ENCODE measurements at places on chromosomes 5 and 9. TPM values are rescaled to one million over a fixed set of nuclear protein-coding genes. Genes with fewer than 3 reads are reported as not detected.

DNA sequence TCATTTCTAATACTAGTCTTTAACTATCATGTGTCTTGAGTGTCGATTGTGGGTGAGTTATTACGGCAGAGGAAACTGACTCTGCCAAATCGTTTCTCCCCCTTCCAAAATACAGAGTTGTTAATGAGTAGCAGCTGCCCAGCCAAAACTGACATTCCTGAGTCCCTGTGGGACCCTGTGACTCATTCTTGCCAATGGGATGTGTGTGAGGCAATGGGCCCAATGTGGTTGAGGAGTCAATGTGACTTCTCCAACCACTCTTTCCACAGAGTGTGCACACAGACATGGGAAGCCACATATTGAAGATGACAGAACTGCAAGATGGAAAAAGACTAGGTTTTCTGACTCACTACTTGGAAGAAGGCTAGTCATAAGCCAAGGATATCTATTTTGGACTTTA is 434.7 kb downstream of the DTWD2 start:
- no peak for DNase-seq

DNA sequence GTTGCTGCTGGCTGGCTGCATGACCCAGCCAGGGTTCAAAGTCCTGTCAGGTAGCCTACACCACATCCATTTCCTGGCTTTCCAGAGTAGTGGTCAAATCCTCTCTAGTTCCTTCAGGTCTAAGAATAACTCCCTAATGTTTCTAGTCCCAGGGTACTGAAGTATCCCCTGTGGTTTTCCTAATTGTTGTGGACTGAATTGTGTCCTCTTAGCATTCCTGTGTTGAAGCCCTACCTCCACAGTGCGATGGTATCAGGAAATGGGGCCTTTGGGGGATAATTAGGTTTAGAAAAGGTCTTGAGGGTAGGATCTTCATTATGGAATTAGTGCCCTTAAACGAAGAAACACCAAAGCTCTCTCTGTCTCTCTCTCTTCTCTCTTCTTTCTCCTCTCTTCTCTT is 191.8 kb upstream of the CCNG1 start:
- no peak for DNase-seq

DNA sequence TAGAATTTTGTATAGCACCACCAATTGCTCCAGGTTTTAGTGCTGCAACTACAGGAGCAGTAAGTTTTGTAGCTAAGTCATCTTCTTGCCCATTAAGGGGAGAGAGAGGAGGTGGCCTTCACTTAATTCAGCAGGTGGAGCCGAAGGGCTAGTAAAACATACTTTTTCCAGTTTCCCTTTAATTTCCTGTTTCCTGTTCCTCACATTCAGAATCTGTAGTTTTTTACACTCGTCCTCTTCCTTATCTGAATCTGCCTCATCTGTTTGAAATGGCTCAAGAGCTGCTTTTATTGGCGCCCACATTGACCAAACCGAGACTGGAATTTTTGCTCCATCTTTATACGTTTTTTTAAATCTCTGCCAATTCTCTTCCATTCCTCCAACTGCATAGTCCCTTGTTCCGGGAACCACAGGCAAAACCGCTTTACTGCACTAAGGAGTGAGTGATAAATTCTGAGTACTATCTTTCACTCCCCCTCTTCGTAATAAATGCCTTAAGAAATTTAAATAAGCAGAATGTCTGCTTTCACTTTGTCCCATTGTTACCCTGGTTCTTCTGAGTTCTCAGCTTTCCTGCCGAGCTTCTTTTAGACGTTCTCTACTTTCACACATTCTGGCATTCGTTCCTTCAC is 133.9 kb downstream of the DROSHA start:
- no peak for DNase-seq

GRCh38 chr5:39717176-39717897 is 292.6 kb upstream of the DAB2 start:
- no peak for DNase-seq

- no peak for DNase-seq
Measured at GRCh38 chr5:132473019-132473531, 17.5 kb downstream of the IRF1 start.

DNA sequence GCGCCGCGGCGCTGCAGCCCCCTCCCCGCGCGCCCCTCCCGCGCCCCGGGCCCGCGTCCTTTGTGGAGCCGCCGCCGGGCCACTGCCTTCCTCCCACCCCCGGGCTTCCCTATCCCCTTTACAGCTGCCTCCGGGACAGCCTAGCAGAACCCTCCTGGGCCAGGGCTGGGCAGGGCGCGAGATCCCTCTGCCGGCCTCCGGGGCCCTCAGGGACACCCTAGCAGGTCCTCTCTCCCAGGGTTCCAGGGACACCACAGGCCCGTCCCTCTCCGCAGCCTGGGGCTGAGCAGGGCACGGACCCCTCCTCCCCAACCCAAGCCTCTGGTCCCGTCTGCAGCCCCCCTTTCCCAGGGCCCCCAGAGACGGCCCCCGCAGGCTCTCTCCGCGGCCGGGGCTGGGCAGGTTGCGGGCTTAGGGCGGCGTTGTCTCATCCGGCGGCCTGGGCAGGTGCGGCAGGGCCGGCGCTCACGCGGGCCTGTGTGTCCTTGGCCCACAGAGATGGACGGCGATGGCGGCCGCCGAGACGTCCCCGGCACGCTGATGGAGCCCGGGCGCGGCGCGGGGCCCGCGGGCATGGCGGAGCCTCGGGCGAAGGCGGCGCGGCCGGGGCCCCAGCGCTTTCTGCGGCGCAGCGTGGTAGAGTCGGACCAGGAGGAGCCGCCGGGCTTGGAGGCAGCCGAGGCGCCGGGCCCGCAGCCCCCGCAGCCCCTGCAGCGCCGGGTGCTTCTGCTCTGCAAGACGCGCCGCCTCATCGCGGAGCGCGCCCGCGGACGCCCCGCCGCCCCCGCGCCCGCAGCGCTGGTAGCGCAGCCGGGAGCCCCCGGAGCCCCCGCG is 710 bp downstream of the WNK2 start:
- DNase-seq, result no peak

DNA sequence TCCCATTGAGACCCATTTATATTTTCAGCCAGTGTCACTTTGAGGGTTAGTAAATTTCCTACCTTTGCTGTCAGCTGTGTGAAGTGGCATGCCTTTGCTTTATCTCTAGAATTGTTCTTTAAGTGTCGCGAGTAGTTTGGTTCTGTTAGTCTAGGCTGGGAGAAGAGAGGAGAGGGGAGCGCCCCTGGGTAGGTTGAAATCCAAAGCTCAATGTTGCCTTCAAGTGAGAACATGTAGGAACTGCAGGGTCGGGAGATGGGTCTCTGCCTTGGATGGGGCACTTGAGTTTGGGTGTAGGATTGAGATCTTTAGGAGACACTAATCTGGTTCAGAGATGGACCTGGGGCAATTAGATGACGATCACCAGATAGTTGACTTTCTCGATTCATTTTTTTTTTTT is 46.3 kb downstream of the STC2 start:
- no peak for DNase-seq

DNA sequence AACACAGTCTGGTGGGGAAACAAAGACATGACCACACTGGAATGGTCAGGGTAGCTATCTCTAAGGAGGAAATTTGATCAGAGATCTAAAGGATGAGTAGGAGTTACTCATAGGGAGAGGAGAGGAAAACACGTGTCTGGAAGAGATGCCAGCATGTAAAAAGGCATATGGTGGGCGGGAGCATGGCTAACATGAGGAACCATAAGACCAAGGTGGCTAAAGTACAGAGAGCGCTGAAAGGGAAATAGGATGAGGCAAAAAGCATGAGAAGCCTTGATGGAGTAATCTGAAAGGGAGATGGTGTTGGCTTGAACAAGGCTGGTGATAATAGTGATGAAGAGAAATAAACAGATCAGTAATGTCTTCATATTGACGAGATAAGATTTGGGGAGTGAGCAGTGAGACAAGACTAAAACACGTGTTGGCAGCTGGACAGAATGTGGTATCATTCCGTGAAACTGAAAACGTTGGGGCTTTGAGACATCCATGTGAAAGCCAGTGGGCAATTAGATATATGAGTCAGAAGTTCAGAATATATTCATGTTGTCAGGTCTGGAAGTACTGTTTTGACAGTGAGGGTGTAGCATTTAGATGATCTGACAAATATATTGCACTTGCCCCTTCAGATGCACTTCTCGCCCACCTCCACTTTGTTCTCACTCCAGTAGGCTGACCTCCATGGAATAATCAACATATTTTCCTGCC is 209.1 kb upstream of the KCNN2 start:
- no peak for DNase-seq

- DNase-seq, result no peak
Measured at GRCh38 chr9:109141375-109141774, 21.6 kb upstream of the TMEM245 start.

DNA sequence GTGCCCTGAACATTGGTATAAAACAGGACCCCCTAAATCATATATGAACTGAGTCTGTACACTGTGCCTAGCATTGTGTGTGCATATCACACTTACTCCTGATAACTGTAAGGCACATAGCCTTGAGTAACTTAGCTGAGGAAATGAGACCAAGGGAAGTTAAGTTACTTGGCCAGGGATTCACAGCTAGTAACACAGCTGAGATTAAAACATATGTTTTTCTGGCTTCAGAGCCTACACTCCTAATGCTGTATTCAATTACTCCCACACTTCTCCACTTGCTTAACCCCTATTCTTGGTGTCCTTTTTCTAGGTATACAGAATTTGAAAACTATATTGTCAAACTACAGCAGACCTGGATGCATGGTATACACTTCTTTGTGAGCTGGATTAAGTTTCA is 12.8 kb downstream of the GHR start:
- DNase-seq, result no peak

GRCh38 chr9:130305381-130305780 is 39.8 kb downstream of the HMCN2 start:
- no peak for DNase-seq

DNA sequence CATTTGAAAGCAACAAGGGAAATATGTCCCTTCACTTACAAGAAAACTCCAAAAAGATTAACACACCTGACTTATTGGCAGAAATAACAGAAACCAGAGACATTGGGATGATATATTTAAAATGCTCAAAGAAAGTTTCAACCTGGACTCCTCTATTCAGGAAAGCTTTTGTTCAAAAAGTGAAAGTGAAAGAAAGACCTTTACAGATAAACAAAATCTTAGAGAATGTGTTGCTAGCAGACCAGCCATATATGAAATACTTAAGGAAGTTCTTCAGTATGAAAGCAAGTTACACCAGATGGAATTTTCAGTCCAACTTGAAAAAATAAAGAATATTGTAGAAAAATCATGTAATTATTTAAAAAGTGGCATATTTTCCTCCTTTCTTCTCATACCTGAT is 1075.1 kb downstream of the NR2F1-AS1 start:
- DNase-seq, result no peak

DNA sequence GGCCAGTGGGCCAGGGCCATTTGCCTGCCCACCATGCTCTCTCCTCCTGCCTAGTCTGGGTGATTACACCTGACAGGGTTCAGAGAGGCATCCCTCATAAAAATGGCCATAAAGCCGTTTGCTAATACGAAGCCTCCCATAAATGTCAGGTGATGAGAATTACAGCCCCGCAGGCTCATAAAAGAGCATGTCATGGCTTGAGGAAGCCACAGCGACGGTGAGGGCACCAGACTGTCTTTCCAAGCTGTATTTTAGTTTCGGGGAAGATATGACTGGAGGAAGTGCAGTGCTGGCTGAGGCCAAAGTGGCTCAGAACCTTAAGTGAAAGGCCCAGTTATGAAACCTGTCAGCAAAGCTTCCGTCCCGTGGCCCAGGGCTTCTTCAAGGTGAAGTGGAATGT is 18.5 kb upstream of the TCERG1 start:
- no peak for DNase-seq

- no peak for DNase-seq
Measured at GRCh38 chr9:117719161-117719920, 15.1 kb downstream of the TLR4 start.

- no peak for DNase-seq
Measured at GRCh38 chr9:124773473-124774128, 2.5 kb upstream of the NR6A1 start.

Gene GLRX
- 239 TPM for total RNA-seq

Gene PNPLA7
- 4.4 TPM for total RNA-seq

Gene FGF1
- 68.9 TPM for total RNA-seq

Gene CATSPER3
- 0.81 TPM for total RNA-seq

Gene FOXD4L5
- not detected for total RNA-seq

Gene OCLN
- total RNA-seq, result 2.9 TPM

Gene SLC36A2
- total RNA-seq, result not detected

Data from heart left ventricle (tissue), 16 donors.